Activated CD8-positive, alpha-beta memory T cell treated with anti-CD3 and anti-CD28 coated beads for 1 hour (primary cell): ENCODE measurements at places on chromosomes 11 and 22.

GRCh38 chr11:77418155-77418970 lies 55.5 kb downstream of the PAK1 start:
- no peak for DNase-seq

DNA sequence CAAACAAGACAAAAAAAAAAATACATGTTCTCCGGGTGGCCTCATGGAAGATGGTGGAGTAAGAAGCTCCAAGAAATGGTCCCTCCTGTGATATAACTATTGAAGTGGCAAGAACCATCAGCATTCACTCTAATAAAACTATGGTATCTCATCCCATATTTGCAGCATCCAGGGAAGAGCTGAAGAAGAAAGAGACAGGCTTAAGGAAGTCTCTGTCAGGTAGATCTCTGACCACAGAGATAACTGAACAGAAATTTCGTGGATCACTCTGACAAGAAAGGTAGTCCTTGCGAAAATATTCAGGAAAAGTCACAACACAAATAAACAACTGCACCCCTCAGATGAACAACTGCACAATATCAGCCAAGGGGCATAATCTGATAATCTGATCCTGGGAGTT lies 54.6 kb upstream of the IGLL5 start:
- no peak for DNase-seq

GRCh38 chr22:26835929-26836528 lies 178.6 kb downstream of the MIAT start:
- no peak for DNase-seq

DNA sequence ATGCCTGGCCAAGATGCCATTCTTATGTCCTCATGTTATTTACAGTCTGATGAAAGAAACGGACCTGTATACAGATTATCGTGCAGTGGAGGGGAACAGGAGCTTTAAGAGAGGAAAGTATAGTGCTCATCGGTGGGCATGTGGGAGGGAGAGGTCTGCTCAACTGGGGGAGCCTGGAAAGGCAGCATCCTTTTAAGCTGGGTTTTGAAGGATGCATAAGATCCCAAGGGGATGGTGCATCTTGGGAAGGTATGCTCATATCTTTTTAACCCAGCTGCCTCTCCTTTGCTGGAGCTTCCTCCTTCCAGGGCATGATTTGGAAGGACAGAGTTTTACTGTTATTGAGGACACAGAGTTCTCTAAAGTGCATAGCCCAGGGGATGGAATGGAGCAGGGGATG lies 34.8 kb downstream of the MIAT start:
- no peak for DNase-seq

DNA sequence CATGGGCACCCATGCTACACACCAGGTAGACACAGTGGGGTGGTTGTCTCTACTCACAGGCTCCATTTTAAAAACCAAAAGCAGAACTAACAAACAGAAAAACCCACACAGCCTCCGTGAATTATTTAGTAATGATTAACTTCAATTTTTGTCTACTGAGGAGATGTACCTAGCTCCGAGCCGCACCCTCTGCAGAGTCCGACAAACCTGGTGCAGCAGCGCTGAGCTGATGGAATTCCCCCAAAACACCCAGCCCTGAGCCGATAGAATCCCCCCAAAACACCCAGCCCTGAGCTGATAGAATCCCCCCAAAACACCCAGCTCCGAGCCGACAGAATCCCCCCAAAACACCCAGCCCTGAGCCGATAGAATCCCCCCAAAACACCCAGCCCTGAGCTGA lies 927.0 kb downstream of the BRD1 start:
- DNase-seq = no peak

DNA sequence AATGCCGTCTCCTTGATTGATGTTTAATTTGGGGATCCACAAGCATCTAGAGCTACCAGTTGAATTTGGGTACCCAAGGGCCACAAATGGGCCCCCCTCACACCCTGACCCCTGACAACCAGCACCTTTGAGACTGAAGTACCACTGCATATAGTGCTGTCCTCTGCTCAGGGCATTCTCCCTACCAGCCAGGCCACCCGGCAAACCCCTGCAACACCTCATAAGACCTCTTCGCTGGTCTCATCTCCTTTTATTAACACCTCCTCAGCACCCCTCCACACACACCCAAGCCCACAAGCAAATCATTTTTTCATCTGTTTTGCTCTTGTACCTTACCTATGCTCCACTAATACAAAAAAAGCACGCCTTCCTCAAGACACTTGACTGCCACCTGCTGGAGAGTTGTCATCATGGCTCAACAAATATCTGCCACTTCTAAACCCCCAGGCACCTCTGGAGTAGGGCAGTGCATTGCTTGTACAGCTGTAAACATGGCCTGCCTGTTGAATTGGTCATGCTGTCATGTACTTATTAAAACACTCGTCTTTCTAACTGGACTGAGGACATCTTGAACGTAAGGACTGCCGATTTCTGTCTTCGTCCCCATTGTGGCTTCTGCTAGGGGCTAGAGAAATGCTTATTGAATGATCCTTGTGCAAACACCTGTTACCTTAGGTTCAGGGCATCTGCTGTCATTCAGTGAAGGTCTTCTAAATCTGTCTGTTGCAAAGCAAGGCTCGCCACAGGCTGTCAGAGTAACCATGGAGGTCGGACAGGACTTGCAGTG lies 66.5 kb downstream of the BMAL1 start:
- peak; percentile 51 for DNase-seq

DNA sequence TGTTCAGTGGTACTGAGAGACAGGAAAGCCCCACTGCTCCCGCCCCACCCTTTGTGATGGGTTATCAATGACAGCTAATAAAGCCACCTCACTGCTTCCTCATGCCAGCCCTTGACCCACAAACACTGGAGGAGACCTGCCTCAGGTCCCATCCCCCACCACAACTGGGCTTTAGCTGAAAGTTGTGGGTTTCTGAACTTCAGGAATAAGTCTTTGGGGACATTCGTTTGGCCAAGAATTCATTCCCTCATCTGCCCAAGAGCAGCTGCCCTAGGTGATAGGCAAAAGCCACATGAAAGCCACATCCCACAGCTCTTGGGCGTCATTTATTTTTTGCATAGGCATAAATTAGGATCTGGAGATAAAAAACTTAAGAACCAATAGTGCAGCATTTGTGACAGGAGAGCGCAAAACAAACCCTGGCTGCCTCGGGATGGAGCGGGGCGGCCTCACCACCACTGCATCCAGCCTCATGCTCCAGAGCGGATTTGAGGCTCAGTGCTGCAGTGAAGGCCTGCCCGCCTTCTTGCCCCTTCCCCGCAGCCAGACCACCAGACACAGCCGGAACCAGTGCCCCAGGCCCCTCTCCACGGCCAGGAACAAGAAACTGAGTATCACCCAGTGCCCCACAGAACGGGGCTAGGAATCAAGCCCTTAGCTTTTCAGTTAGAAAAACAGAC lies 21.2 kb downstream of the SUN2 start:
- DNase-seq = no peak

GRCh38 chr11:1125803-1126202 lies 31.9 kb upstream of the MUC5AC start:
- DNase-seq = no peak

GRCh38 chr11:120985718-120986569 lies 38.0 kb upstream of the TBCEL start:
- DNase-seq = peak; percentile 6

- no peak for DNase-seq
Observed at GRCh38 chr11:30990625-30991296, 378.8 kb downstream of the DCDC1 start.

GRCh38 chr11:65663639-65664200 lies 1.0 kb upstream of the RELA start:
- no peak for DNase-seq

DNA sequence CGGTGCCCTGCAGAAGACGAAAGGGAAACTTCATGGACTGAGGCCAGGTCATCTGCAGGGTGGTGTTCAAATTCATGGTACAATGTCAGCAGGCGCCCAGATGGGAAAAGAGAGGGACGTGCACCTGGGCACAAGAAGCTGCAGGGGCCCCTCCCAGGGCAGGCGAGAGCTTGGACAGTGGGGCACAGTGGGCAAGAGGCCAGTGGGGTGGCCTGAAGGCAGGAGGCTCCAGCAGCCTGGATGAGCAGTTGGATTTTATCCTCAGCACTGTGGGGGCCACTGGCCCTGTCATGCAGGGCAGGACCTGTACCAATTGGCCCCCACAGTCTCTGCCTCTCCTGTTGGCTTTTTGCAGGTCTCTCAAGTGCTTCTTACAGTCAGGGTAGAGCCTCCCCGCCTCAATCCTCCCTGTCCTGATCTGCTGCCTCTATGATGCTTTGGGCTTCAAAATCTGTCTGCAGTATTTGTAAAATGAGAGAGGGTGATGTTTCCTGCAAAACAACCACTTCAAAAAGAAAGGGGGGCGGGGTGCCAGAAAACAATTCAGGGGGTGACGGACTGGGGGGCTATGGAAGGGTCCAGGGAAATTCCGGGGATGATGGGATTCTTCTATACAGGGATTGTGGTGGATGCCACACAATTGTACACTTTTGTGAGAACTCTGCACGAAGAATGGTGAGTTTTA lies 1.7 kb upstream of the BID start:
- DNase-seq = no peak

- no peak for DNase-seq
Observed at GRCh38 chr11:98183034-98183433, 837.7 kb upstream of the CNTN5 start.

GRCh38 chr11:79367844-79368243 lies 73.0 kb downstream of the TENM4 start:
- DNase-seq = no peak

DNA sequence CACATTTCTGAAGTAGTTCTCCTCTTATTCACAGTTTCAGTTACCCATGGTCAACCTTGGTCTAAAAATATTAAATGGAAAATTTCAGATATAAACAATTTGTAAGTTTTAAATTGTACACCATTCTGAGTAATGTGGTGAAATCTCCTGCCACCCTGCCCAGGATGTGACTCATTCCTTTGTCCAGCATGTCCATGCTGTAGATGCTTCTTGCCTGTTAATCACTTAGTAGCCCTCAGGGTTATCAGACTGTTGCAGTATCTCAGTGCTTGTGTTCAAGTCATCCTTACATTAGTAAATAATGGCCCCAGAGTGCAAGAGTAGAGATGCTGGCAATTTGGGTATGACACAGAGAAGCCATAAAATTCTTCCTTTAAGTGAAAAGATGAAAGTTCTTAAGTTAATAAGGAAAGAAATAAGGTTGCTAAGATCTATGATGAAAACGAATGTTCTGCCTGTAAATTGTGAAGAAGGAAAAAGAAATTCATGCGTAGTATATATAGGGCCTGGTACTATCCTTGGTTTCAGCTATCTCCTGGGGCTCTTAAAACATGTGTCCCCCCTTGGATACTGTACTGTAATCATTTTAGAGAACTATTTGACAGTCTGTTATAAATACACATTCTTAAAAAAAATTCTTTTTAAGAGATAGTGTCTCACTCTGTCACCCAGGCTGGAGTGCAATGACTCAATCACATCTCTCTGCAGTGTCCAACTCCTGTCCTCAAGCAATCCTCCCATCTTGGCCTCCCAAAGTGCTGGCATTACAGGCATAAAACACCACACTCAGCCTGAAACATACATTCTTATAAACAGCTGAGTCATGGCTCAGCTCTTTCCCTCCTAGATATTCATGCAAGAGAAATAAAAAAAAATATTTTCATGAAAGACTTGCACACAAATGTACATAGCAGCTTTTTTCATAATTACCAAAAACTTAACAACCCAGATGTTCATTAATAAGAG lies 31.3 kb downstream of the MTNR1B start:
- DNase-seq = no peak

DNA sequence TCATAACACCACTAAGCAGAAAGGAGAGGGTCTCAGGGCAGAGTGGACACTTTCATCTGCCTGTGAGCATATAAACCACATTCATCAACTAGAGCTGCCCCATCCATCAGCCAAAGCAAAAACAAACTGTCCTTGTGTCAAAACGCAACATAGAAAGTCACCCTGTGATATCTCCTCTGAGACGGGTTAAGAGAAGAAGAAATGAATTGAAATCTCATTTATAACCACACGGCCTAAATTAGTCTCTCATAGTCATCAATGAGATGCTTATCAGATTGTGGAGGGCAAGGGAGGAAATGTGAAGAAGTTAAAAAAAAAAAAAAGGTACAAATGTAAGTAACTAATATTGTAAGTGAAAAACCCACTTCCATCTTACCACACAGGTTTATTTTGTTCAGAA lies 75.7 kb downstream of the SIK3 start:
- no peak for DNase-seq

GRCh38 chr22:46792841-46793261 lies 30.4 kb downstream of the TBC1D22A start:
- no peak for DNase-seq

GRCh38 chr11:20605602-20606091 lies 6.2 kb downstream of the SLC6A5 start:
- DNase-seq = no peak

- DNase-seq = no peak
Observed at GRCh38 chr11:95793116-95793515, 2.8 kb downstream of the CEP57 start.

- peak; percentile 84 for DNase-seq
Observed at GRCh38 chr22:20298803-20299745, 20.8 kb downstream of the DGCR6L start.

DNA sequence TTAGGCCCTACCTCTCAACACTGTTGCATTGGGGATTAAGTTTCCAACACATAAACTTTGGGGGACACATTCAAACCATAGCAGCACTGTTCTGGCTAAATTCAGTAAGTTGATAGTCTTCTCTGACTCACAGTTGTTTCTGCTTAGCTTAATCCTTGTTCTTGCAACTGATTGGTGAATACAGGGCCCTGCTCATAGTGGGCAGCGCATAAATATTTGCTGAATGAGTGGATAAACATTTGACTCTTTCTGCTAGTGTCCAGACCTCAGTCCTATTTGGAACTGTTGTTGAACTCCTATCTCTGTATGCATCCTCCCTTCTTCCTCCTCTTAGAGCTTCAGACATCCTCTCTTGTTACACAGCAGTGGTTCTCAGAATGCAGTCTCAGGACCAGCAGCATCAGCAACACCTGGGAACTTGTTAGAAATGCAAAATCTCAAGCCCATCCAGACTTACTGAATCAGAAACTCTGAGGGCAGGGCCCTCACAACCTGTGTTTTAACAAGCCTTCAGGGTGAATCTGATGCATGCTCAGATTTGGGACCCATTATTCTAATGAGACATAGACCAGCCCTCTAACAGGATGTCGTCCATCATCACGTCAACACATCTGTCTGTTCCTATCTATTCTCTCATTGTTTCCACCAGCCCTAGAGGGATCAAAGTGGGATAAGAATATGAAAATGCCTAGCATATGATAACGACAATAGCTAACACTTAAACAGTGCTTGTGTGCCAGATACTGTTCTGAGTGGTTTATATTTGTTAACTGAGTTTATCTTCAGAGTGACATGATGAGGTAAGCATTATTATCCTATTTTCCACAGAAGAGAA lies 22.3 kb downstream of the SPON1 start:
- no peak for DNase-seq

GRCh38 chr22:40728731-40729189 lies 49.5 kb downstream of the MCHR1 start:
- peak; percentile 31 for DNase-seq
